Activated CD8-positive, alpha-beta memory T cell treated with anti-CD3 and anti-CD28 coated beads for 1 hour (primary cell): ENCODE measurements at places on chromosomes 6 and 20.

- no peak for DNase-seq
Observed at GRCh38 chr20:18523066-18523465, 15.3 kb downstream of the SEC23B start.

GRCh38 chr6:136050475-136050874, 199.0 kb downstream of the PDE7B start:
- no peak for DNase-seq

DNA sequence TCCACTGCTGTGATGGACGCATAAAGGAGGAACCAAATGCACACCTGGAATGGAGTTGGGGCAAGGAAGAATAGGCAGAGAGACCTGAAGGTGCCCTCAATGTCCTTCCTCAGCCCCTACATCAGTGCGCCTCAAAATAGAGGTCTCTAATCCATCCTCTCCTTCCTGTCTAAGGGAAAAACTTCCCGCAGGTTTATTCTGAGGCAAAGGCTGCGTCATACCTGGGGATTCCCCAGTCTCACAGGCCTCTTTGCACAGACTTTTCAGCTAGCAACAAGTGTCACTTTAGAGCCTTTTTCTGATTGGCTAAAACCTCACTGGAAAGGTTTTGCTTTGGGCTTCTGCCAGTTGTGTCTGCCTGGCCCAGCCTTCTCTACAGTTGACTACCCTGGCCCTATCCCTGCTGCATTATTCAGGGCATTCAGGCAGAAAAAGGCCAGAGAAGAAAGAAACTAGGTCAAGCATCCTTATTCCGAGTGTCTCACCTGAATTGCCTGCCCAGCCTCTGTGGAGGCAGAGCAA, 1.8 kb upstream of the HLA-DQB1 start:
- DNase-seq, result no peak

- no peak for DNase-seq
Observed at GRCh38 chr6:51025082-51025777, 206.6 kb downstream of the TFAP2B start.

- DNase-seq, result no peak
Observed at GRCh38 chr6:33962246-33963027, 158.6 kb upstream of the MLN start.

DNA sequence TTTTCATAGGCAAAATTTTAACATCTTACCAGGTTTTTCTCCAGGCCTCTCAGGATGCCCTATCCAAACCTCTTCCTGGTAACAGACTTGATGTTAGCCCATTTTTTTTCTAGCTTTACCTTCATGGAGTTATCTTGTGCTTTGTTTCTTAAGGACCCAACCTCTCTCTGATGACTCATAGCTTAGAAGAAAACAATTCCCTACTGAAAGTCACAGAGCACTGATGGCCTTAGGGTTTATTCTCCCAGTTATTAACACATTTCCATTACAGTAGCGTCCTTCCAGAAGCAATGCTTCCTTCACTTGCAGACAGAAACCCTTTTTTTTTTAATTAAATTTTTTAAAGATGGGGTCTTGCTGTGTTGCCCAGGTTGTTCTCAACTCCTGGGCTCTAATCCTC, 79.4 kb downstream of the IYD start:
- DNase-seq, result no peak

DNA sequence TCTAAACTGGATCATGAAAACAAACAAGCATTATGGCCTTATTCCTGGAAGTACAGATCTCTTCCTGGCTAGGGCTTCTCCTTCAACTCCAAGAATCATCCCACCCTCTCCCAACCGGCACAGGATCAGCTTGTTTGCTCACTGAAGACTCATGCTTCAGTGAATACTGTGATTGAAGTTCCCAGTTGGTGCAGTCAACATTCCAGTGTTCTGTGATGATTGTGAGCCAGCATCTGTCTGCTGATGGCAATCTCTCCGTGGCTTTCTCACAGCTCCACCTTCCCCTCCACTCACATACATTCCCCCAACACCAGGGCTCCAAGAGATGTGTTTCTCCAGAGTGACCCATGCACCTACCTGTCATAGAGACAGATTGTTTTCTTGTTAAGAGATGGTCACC, 421.3 kb upstream of the BTBD3 start:
- DNase-seq, result no peak

DNA sequence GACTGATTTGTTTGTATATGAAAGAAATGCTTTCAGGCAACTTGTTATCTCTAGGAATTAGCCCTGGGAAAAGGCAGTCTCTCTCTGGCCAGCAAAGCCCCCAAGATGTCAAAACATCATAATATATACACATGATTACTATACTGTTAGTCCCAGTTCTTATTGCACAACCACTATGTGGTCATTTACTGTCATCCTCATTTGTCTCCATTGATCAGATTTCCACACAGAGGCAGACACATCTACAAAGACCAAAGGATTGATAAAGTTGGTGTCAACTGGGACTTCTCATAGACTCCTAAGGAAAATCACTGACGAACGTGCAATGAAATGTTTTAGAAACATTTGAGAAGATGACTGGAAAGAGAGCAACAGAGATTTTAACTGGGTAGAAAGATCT, 71.9 kb upstream of the POPDC3 start:
- no peak for DNase-seq

DNA sequence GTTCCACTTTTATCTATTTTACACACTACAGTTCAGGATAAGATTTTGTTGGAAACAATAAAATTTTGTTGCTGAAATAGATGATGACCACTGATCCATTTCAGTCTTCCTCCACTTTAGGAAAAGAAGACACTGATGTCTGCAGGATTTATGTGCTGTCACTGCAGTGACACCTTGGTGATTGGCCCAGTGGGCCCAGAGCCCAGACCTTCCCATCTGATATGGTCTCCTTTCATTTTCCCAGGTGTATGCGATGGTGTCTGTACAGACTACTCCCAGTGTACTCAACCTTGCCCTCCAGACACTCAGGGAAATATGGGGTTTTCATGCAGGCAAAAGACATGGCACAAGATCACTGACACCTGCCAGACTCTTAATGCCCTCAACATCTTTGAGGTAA, 19.6 kb upstream of the ADGRF4 start:
- no peak for DNase-seq

DNA sequence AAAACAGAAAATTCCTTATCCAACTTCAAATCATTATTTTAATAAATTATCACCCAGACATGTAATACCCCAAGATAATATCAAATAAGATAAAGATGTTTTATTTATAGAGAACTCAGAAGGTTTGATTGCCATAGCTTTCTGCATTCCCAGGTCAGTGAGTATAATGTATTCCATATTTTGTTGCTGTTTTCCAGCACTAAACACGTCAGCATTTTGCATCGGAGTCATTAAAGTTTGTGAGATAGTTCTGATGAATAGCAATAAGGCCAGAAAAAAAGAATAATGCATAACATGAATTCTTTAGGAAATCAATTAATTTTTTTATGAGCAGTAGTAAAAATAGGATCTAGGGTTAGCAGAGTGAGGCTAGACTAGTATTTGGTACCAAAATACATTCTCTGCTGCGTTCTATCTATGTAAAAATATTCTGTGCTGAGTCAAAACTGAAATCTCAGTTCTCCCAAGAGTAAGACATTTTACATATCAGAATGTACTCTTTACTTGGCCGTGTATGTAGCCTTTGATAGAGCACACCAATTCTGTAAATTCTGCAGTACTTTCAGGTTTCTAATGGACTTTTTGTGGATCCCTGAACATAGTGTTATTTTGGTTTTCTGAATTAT, 269.9 kb upstream of the AGPAT4 start:
- no peak for DNase-seq

- no peak for DNase-seq
Observed at GRCh38 chr6:42532038-42532669, 31.7 kb upstream of the UBR2 start.

DNA sequence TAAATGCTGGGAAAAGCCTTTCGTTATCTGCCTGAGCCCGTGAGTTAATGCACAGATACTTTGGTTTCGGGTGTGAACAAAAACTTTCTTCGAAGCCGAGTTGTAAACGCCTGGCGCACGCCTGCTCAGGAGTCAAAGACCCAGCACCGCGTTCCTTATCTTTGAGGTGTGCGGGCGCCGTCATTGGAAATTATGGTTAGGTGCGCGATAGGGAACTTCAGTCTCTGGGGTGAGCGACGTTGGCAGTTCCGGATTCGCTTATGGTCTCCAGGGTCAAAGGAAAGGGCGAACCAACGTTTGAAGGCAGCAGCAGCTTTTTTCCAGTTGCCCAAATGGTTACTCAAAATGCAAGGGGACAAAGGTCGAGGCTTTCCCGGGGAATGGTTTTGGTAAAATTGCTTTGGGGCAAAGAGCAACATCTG, 853 bp downstream of the SLC22A3 start:
- DNase-seq, result no peak

DNA sequence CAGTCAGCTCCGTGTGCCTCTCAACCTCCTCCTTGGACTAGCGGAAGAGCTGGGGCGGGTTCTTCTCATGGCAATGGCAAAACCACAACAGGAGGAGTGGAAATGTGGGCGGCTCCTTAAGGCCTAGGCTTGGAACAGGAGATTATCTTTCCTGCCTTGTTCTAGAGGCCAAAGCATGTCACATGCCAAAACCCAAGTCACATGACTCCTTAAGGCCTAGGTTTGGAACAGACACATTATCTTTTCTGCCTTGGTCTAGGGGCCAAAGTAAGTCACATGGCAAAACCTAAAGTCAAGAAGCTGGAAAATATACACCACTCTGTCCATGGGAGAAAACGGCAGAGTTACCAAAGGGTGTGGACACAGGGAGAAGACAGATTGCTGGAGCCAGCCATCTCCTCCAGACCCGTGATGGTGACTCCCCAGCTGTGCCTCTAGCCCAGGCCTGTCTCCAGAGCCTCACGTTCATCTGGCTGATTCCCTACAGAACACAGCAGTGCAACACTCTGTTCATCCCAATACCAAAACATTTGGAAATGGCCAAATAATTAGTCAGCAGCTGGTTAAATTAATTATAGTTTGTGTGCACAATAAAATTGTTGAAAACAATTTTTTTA, 34.2 kb downstream of the ANKRD60 start:
- no peak for DNase-seq

GRCh38 chr6:7414811-7415210, 25.2 kb downstream of the RIOK1 start:
- DNase-seq, result no peak

DNA sequence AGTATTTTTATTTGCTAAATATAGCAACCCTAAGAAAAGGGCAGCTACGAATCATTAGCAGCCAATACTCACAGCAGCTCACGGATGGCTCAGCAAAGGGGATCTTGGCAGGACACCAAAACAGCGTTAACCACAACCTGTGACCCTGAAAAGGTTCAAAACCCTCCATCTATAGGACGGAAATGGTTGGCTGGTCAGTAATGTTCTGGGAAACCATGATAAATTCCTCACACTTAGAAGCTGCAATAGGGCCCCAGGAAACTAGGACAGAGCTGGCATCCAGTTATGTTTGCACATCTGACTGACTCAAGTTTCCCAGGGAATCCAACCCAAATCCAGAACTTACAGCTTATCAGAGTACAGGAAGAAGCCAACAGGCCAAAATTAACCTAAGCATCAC, 30.9 kb upstream of the PTPRT start:
- no peak for DNase-seq

DNA sequence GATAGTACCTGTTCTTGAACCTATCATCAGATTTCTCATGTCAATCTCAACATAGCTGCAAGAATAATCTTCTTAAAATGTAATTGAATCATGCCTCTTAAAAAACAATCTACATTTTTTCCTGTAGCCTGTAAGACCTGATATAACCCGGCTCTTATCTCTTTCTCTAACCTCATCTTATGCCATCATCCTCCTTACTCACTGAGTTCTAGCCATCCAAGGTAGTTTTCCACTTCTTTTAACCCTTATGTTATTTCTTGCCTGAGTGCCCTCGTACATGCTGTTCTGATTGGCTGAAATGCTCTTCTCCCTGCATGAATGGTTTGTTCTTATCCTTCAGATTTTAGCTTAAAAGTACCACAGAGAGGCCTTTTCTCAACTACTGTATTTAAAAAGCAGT, 16.4 kb downstream of the SLC17A5 start:
- no peak for DNase-seq

GRCh38 chr20:53899351-53900167, 170.8 kb downstream of the BCAS1 start:
- peak; percentile 43 for DNase-seq

- no peak for DNase-seq
Observed at GRCh38 chr6:35096129-35096862, 44.8 kb downstream of the TCP11 start.

DNA sequence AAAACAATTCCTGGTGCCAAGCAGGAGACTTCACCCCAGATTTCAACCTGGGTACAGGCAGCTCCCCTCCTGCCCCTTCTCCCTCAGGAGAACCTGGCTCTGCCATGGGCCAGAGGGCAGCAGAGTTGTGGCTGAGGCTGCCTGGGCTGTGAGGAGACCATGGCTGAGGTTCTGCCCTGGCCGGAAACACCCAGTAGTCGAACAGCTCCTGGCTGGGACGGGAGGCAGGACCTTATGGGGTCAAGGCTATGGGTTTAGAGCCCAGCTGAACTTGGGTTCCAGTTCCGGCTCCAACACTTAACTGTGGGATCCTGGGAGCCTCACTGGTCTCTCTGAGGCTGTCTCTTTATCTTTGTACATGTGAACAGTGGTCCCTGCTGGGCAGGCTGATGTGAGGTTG, 8.5 kb downstream of the C6orf132 start:
- no peak for DNase-seq

DNA sequence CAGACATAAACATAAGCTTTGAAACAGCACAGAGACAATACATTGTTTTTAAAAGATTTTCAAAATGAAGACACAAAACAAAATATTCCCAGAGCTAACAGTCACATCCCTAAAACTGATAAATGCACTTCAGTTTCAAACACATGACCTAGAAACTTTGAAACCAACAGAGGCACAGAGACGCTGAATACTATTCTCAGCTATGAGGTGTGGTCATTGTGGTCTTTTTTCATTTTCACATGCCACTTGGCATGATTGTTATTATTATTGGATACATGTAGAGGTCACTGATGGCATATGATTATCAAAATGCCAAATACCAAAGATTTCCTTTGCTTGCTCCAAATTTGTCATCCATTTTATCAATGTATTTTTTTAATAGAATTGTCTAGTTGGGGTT, 306.9 kb downstream of the QKI start:
- no peak for DNase-seq

- DNase-seq, result no peak
Observed at GRCh38 chr20:13260650-13261279, 39.7 kb downstream of the ISM1 start.

DNA sequence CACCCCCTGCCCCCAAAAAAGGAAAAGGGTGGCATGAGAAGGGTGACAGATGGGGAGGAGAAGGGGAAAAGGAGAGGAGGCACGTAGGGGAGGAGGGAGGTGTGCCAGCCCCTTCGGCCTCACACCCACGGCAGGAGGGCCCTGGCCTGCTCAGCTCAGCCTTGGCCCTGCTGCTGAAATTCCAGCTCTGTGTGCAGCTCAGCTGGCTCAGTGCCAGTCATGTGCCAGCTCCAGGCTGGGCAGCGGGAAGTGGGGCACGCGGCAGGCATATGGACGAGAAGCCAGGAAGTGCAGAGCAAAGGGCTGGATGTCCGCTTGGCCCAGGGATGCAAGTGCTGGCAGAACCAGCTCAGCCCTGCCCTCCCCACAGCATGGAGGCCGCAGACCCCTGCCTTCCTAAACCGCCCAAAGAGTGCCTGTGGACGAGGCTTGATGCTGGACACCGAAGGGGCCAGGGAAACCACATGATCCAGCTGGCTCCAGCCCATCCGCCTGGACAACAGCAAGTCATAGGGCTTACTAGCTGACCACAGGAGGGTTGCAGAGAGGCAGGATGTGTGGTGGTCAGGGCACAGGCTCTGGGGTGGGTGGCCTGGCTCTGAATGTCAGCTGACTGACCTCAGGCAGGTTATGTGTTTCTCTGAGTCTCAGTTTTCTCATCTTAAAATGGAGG, 60.2 kb downstream of the NOL4L start:
- no peak for DNase-seq
